ENCODE measurements at places on chromosomes 3 and 15. TPM values are rescaled to one million over a fixed set of nuclear protein-coding genes. Genes with fewer than 3 reads are reported as not detected.

The CNTN3 gene
- 3.5 TPM for total RNA-seq

The ALG1L2 gene
- not detected for total RNA-seq

The P3H2 gene
- 60.2 TPM for total RNA-seq

The B2M gene
- total RNA-seq = 605 TPM

DNA sequence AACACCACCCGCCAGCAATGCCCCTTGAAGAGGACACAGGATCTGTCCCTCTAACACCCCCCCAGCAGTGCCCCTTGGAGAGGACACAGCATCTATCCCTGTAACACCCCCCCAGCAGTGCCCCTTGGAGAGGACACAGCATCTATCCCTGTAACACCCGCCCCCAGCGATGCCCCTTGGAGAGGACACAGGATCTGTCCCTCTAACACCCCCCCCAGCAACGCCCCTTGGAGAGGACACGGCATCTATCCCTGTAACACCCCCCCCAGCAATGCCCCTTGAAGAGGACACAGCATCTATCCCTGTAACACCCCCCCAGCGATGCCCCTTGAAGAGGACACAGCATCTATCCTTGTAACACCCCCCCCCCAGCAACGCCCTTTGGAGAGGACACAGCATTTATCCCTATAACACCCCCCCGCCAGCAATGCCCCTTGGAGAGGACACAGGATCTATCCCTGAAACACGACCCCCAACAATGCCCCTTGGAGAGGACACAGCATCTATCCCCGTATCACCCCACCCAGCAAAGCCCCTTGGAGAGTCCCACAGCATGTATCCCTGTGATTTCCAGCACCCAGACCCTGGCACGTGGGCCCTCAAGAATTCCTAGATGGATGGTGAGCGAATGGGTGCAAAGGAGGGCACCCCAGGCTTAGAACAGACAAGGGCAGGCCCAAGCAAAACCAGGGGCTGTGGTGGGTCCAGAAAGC is 26.9 kb downstream of the TNK2 start:
- DNase-seq = no peak

GRCh38 chr3:115960799-115961198 is 337.5 kb downstream of the GAP43 start:
- DNase-seq = no peak

DNA sequence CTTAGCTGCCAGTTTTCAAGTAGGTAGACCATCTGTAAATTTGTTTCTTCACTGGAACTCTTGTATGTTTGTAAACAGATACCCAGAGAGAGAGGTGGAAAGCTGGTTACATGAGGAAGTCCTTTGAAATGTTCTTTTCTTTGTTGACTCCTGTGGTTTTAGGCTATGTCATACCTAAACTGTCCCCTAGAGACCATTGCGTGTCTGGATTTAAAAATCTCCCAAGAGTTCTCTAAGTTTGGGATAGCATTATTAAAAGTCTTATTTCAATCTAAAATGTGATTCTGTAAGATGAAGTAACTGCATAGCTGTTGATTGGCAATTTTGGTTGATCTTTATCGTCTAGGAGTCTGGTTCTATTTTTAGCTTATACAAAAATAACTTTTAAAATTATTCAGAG is 127.2 kb downstream of the GHSR start:
- no peak for DNase-seq

DNA sequence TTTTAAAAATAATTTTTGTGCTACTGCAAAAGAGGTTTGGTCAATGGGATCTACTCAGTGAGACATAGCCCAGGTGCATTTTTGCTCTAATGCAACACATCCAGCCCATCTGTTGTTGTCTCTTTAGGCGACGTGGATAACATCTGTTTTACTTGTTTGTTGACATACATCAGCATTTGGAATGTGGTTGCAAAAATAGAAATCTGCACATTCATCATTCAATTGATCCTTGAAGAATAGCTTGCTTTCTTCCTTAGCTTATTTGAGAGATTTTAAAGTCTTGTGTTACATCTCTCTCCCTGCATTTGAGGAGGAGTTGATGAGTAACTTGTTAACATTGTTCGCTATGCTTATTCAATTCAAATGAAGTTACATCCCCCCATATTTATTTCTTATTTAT is 1202.3 kb downstream of the NSUN3 start:
- no peak for DNase-seq

DNA sequence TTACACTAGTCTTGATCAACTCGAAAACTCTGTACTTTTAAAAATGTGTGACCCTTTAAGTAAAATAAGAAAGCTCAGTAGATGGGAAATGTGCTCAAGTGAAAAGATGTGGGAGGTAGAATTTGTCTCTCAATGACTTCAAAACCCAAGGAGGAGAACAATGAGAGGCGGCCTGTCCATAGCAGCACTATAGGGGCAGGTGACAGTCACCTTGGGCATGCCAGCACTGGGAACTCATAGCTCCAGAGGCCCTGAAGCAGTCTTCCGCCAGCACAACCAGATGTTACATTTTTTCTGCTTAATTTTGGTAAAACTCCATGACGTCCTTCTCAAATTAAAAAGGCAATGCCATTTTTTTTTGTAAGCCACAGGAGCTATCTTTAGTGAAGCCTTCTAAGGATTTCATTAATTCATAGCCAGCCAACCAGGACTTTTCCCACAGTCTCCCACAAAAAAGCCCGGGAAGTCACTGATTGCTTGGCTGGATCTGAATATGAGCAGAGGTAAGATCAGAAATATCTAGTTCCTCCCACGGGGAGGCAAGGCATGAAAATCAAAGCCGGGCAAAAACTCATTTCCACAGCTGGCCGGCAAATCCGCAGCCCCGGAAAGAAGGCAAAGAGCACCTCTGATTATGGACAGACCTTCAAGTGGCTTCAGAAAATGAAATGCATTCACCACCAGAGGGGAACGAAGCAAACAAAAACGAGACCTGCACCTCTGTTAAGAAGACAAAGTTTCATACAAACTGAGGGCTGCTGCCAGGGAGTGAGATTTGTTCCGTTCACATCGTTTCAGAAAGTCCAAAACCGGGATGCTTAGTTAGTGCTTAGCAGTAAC is 10.5 kb downstream of the IL17RD start:
- DNase-seq = no peak

DNA sequence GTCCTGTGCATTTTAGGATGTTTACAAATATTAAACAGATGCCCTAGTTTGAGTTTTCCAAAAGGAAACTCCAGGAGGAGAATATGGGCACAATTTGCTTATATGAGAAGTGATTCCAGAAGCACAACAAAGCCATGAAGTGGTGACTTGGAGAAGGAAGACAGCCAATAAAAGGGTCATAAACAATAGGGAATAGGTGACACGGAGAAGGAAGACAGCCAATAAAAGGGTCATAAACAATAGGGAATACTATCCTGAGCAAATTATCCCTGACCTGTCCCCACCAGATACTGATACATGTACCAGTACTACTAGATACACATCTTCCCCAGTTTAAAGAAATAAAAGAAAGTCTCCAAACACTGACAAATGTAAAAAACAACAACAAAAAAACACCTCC is 663.6 kb downstream of the GBE1 start:
- no peak for DNase-seq

DNA sequence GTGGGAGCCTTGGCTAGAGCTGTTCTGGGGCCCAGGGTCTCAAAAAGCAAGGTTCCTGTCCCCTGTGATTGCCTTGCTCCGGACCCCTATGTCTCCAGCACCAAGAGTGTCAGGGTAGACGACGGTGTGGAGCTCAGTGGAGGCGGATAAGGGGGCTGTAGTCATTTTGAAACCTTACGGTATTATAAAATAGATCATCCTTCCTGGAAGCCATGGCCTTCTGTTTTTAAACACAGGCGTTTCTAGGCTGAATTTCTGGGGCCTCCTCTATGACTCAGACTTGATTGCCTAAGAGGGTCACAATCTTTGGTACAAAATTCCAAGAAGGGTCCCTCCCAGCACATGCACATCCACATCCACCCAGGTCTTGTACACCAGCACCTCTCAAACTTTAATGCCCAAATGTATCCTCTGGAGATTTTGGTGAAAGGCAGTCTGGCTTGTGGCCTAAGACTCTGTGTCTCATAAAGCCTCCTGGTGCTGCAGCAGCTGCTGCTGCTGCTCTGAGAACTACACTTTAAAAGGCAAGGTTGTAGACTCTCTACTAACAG is 70.5 kb upstream of the XCR1 start:
- peak; percentile 62 for DNase-seq

- no peak for DNase-seq
These were observed 16.4 kb upstream of the SLC35G2 start for GRCh38 chr3:136802481-136802996.

GRCh38 chr3:40719660-40720287 is 195.0 kb downstream of the ZNF621 start:
- peak; percentile 83 for DNase-seq

DNA sequence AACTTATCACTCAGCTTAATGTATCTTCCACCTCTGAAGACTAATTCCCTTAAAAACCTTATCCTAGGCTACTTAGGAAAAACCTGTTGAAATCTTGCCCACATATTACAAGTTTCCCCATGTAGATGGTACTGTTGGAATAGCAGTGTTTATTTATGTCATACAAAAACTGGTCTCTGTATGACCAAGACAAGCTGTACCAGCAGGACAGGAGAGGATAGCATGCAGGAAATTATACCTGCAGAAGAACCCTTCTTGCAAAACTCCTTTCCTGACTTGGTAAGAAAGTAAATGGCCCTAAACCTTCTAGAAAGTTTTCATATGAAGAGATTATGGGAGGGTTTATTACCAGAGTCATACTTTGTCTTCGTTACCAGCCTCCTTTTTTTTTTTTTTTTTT is 25.3 kb upstream of the RNF111 start:
- no peak for DNase-seq

DNA sequence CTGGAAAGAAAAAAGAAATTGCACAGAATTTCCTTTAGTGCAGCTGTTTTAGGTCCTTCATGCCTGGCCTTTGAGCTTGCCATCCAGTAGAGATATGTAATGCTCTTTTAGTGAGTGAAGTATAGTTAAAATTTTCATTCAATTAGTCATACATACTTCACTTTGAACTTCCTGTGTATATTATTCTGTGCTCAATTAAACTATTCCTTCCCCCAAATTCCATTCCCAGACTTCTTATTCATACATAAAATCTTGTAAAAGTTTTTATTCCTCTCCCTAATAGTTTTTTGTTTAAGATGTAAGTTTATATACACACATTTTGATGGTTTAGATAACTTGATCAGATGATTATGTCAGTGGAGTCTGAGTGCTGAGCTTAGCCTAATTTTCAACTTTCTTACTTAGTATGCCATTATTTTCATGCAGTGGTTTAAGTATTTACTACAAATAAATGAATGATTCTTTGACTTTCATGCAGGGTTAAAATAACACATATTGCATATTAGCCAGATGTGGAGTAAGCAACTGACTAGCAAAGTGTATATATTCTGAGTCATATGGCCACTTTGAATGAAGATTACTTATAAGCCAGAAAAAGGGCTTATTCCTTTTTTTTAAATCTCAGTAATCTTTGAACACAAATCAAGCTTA is 42.5 kb upstream of the ABHD10 start:
- peak; percentile 19 for DNase-seq

All from MCF 10A (cell line).